ENCODE measurements at places on chromosomes 13 and 19.

GRCh38 chr19:34644991-34645461 lies 31.9 kb downstream of the SCGB2B2 start:
- no peak for DNase-seq

GRCh38 chr19:46985542-46986415 lies 33.9 kb upstream of the NPAS1 start:
- DNase-seq, result no peak

DNA sequence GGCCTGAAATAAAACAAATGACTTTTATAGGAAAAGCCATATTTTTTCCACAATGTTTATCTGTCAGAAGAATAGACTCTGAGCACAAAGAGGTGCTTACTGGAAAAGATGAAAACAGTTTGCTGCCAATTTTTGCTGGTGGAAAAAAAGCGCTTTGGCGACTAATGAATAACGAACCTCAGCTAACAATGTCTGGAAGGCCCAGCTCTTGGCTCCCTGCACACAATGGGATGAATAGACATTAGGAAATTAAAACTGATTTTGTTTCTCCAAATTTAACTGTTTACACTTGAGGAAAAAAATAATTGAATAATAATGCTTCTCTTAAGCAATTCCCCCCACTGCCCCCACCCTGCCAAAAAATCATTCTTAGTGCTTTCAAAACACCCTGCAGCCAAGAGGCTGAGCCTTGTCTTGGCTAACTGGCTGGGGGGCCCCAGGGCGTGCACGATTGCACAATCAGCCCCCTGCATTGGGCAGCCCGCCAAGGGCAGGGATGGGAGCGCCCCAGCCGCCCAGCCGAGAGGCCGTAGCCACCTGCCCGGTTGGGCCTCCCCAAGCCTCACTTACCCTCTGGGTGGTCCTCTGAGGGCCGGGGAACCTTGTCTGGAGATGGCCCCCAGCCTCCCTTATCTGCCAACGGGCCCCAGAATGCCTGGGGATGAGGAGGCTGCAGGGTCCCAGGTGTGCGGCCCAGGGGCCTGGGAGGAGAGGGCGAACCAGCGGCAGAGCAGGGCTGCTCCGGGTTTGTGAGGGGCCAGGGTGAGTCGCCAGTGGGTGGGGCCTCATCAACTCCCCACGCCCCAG lies 16.8 kb downstream of the CEBPG start:
- DNase-seq, result no peak

DNA sequence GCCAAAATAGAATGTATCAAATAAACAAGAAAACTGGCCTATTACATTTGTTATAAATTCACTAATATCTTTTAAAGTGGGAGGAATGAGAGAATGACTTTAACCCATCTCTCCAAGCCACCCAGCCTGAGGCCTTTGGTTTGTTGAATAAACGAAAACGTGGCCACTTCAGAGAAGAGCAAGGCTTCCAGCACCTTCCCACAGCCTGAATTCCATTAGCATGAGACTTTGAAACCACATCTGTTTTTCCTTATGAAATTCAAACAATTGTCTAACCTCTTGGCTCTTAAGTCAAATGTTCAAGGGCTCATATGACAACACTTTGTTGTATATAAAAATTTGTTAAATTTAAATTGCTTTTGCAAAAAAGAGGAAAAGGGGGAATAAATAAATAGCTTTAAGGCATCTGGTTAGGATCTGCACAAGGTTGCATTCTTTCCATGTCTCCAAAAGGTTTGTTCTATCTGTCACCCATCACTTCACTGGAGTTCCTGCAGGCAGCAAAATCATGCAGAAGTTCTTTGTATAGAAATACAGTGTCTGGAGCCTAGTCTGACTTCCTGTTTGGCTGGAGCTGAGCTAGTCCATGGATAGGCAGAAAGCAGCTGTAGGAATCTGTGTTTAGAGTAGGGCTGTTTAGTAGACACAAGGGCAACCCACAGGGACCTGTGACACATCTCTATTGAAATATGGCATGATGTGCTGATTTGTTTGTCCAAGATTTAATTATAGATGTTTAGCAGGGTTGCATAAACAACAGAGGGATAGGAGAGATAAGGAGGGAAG lies 502.3 kb downstream of the KCTD12 start:
- DNase-seq, result no peak

DNA sequence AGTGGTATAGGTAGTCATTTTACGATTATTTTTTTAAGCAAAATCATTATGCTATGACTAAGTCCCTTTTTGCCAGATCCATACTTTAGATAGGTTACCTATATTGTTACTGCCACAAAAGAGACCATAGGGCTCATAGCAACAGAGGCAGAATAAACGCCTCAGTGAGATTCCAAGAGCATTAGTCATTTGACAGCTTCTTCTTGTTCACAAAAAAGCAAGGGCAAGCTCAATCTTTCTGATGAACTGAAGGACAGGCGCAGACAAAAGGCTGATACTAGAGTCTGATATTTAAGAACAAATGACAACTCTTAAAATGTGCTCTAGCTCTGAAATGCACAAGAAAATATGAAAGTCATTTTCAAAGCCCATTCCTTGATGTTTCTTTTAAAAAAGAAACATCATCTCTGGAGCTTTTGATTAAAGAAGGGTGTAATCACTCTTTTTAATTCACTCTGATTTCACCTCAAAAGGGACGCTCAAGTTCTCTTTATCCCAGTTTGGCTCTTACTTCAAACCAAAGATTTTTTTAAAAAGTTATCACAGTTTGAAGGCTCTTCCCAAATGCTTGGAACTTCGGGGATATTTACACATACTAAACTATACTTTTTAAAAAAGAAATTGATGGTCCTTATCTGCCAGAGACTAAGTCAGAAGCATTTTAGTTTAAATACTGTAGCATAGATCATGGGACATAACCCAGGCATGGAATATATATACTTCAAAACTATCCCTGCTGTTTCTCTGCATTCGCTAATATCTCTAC lies 187.2 kb downstream of the EFNB2 start:
- DNase-seq, result no peak

GRCh38 chr13:43848001-43848649 lies 31.4 kb downstream of the CCDC122 start:
- no peak for DNase-seq

GRCh38 chr19:3039641-3040077 lies 10.6 kb upstream of the TLE2 start:
- no peak for DNase-seq

- DNase-seq, result no peak
These were observed 48.7 kb upstream of the PCCA start for GRCh38 chr13:100040196-100040595.
